ENCODE measurements at places on chromosomes 12 and 14.

GRCh38 chr12:105064564-105065178 is 19.6 kb downstream of the ALDH1L2 start:
- DNase-seq: no peak

GRCh38 chr12:12823300-12823699 is 10.2 kb downstream of the DDX47 start:
- DNase-seq: no peak

DNA sequence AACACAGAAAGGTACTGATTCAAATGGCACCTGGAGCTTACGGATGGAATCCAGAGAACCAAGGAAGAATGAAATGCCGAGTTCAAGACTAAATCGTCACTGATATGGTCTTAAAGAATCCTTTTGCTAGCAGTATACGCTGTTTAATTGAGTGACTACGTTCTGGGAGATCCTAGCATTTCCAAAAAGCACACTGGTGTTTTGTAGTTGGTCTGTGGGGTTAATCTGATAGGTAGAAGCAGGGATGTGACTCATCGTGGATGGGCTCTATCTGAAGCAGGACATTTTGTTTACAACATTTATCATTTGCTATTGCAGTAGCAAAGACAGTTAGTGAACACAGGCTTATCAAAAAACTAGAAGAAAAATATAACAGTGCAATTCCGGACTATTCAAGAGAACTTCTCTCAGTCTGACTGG is 169.2 kb upstream of the HMGA2 start:
- no peak for DNase-seq

- DNase-seq: no peak
These were observed 811.7 kb downstream of the GALC start for GRCh38 chr14:87181288-87181687.

GRCh38 chr12:19546611-19547162 is 107.4 kb downstream of the AEBP2 start:
- no peak for DNase-seq

DNA sequence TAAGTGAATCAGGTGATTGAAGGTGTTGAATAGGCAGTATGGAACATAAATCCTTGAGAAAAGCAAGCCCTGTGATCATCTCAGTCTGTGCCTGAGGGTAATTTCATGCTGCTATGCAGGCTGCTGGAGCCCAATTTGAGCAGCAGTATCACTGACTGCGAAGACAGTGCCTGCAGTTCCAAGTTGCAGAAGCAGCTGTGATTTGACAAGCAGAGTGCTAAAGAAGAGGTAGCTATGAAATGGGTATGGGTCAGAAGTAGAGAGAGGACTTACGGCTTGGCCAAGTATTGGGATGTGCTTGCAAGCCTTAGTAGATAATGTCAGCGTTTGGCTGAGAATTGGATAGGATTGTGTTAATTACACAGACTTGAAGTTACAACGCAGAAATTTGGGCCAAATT is 22.5 kb downstream of the PIK3C2G start:
- DNase-seq: no peak

GRCh38 chr14:99938376-99938775 is 126.8 kb upstream of the EVL start:
- no peak for DNase-seq

- no peak for DNase-seq
These were observed 232.3 kb downstream of the MED13L start for GRCh38 chr12:116045150-116045549.
